ENCODE measurements at places on chromosomes 5 and 9.
A peak's percentile ranks its signal among the peaks of the same experiment; 100 is the strongest.

- DNase-seq: no peak
Observed at GRCh38 chr5:476102-476813, 33.3 kb downstream of the EXOC3 start.

DNA sequence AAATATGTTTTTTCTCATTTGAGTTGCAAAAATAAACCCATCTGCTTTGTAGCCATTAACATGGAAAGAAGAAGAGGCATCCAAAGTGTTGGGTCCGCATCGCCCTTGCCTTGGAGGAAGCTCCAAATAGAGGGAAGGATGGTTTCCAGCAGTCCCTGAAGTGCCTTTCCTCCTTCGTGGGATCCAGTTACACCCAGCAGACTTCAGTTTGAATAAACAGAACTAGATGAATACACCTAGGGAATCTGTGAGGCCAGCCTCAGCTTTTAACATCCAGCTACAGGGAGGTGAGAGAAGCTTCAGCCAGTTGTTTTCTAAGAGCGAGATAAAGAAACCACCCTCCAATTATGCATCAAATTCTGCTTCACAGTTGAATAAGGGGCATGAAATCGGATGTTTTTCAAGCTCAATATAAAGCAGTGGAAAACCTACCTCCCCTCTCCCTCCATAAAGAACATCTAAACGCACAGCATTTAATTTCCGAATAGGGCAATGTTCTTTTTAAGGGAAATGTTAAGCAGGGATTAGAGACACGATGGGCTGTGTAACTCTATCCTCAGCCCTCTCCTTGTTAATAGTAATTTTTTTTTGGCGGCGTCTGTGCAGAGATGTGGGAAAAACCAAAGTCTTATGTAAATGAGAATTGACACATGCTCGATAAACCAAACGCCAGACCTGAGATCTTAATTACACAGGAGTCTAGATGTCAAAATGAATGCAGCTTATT lies 264.7 kb downstream of the SLIT3 start:
- no peak for DNase-seq

- no peak for DNase-seq
Observed at GRCh38 chr9:135586601-135587109, 25.1 kb downstream of the PAEP start.

GRCh38 chr5:142317753-142318152 lies 7.1 kb downstream of the SPRY4 start:
- DNase-seq: no peak

DNA sequence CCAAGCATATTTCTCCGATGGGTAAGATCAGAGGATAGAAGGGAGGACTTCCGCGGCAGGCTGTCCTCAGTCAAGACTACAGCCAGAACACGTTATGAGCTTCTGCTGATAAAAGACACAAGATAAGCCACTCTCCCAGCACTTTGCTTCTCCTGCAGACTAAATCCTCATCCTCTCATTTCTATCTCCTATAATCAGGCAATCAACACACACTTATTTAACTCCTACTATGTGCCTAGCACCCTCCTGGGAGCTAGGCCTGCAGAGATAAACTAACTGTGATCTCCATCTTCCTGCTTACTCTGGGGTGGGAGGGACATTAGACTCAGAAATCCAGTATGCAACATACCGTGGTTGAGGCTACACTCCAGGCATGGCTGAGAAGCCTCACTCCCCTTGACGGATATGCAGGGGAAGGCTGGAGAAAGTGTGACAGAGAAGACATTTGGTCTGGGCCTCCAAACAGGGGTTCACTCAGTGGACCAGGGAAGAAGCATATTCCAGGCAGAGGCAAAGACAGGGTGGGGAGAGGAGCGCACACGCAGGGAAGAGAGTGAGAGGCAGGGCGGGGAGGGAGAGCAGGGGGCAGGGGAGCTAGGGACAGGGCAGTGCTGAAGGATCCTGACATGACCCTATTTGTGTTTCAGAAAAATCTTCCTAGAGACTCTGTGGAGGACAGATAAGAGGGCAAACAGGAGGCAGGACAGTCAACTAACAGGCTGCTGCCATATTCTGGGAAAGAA lies 274.1 kb downstream of the DENND1A start:
- DNase-seq: no peak

- no peak for DNase-seq
Observed at GRCh38 chr5:74995926-74996325, 56.4 kb downstream of the GCNT4 start.

DNA sequence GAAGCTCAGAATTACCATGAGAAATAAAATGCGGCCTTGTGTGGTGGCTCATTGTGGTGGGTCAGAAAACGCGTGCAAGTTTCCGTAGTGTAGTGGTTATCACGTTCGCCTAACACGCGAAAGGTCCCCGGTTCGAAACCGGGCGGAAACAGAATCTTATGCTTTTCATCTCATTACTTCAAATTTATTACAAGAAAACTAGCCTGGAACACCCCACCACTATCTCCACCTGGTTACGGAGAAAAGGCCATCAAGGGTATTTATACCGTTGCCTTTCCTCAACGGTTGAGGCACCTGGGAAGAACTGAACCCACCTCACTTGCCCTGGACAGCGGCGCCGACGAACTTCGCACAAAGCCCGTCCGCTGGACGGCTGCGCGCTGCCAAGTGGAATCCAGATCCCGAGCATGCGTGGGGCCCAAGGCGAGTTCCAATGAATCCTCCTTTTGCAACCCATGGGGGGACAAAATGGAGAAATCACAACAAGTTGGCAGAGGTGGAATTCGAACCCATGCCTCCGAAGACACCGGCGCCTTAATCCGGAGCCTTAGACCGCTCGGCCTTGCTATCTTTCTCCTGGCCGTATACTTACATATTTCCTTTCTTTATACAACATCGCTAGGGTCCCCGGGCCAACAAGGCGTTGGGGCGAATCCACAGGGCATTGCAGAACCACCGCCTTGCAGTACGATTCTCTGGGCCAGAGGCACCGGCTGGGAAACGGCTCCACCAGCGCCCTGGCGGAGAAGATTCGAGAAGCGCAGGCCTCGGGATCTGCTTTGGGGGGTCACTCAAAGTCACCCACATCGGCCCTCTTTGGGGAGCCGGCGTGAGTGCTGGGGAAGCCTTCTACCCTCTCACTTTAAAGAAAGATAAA lies 16.9 kb downstream of the OR2V2 start:
- DNase-seq: no peak

GRCh38 chr5:4348423-4348822 lies 752.8 kb downstream of the IRX1 start:
- DNase-seq: no peak

GRCh38 chr9:132055756-132056155 lies 23.9 kb downstream of the MED27 start:
- no peak for DNase-seq

DNA sequence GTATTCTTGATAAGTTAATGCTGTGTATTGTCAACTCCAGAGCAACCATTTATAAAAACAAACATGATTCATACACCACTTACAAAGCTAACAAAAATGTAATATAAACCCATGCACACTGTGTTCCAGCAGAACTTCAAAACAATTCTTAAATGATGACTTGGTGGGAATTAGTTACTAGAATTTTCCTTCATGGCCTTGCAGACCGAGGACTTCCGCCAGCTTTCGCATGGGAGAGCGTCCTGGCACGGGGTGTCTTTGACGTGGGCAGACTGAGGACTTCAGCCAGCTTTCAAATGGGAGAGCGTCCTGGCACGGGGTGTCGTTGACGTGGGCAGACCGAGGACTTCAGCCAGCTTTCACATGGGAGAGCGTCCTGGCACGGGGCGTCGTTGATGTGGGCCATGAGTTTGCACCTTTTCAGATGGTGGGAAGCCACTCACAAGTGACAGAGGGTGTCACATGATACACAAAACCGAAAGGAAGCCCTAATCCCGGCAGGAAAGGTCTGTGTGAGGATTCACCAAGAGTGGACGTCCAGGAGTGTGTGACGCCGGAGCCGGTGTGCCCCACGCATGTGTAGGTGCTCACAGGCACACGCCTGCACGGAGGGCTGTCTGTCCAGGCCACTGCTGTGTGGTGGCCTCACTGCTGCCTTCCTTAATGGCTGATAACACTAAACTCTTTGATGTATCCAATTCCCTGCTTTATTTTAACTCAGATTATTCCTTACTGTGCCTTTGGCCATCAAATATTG lies 211.3 kb upstream of the IRX4 start:
- DNase-seq: peak; percentile 92

DNA sequence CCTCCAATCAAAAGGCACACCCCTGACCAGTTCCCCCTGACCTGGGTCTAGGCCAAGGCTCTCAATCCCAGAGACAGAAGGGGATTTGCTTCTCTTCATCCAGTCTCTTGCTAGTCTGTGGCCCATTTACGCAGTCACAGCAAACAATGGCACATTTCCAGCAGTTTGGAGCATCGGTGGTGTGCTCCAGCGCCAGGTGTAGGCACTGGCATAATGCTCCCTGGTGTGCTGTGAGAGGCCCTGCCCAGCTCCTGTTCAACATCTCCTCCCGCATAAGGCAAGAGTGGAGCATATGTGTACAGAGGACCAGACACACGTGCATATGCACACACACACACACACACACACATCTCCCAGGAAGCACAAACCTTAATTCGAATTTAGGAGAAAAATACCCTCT lies 79.5 kb upstream of the ERCC6L2 start:
- DNase-seq: no peak

DNA sequence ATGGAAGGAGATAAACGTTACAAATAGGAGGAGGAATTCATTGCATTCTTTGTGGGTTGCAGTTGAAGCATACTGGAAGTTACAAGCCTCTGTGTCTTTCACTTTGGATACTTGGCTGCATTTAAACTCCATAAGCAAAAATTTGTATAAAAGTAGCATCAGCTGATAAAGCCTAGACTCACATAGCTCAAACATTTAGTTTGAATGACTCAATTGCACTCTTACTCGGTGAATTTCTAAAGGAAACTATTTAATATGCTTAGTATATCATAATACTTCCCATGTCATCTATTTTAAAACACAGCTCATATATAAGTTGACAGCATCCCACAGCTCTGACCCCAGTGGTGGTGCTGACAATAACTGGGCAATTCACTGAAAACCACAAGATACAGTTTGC lies 596.6 kb upstream of the ZNF608 start:
- DNase-seq: no peak

DNA sequence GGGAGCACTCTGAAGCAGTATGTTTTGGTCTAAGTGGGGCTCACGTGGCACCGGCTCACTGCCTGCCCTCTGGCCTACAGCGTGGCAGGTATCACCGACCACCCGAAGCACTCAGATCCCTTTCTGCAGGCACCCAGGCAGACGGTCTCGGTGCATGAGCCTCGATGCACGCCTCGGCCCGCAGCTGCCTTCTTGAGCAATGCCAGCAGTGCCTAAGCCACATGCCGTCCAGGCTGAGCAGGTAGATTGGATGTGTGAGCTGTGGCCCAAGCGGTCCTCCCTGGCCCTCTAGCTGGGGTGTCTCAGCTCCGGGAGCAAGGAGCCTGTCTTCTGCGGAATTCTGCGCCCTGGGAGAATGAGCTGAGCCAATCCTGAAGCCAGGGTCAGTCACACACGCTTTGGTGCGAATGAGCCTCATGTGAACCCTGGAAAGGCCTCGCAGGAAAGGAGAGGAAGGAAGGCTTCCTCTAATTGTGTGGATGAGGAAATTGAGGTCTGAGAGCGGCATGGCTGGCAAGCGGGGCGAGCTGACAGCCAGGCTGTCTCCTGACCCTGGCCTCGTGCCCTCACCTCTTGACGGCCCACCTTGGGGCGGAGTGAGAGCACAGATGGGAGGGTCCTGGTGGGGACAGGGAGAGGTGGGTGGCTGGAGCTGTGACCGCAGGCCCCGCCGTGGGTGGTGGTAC lies 14.4 kb downstream of the RXRA start:
- DNase-seq: no peak

DNA sequence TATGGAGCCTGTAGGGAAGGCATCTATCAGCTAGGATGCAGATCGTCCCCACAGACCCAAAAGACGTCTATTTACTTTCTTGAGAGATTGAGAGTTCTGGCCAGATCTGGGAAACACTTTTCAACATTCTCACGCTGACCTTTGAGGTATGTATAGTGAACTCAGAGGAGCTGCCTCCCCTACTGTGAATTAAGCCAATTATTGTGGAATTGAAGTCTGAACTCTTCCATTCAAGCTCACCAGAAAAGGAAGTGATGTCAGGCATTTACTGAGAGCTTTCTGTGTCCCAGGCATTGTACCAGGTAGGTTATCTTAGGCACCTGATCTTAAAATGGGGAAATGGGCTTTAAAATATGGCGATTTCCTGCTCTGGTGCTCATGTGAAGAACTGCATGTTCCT lies 136.5 kb downstream of the SV2C start:
- DNase-seq: no peak

DNA sequence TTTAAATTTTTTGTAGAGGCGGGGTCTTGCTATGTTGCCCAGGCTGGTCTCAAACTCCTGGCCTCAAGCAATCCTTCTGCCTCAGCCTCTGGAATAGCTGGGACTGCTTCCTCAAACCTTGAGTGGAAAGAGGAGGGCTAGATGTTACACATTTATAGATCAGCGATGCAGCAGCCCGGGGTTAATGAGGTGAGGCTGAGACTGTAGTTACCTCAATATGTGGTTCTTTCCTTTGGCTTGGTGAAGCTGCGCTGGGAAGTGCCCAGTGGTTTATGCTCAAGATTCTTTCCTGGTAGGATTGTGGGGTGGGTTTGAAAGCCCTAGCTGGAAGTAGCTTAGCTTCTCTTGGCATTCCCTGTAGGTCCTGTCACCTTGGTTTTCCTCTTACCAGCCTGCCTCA lies 22.5 kb downstream of the ZNF618 start:
- peak; percentile 16 for DNase-seq

GRCh38 chr5:165370794-165371193 lies 1865.4 kb downstream of the MAT2B start:
- no peak for DNase-seq
